ENCODE measurements at places on chromosomes 5 and 9. TPM values are rescaled to one million over a fixed set of nuclear protein-coding genes. Genes with fewer than 3 reads are reported as not detected.

DNA sequence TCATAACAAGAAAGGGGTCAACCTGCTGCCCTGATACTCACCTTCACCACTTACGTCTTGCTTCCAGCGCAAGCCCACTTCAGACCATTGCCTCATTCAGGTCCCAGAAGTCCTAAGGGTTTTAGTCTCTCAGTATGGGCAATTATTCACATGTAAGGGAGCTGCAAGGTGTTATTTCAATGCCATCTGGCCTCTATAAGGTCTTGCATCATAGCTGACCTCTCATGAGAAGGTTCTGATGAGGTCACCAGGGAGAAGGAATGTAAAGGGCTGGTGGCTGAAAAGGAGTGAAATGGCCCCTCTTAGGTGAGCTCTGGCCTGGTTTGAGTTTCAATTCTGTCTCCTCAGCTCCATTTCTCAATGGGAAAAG lies 1.5 kb upstream of the MARCHF3 start:
- no peak overlapping the region for H3K4me3 ChIP-seq
- DNase-seq = no peak
- H3K4me1 ChIP-seq = peaks cover 7% of the 10 kb centered on the region
- H3K36me3 ChIP-seq = no peaks in the 10 kb centered on the region

DNA sequence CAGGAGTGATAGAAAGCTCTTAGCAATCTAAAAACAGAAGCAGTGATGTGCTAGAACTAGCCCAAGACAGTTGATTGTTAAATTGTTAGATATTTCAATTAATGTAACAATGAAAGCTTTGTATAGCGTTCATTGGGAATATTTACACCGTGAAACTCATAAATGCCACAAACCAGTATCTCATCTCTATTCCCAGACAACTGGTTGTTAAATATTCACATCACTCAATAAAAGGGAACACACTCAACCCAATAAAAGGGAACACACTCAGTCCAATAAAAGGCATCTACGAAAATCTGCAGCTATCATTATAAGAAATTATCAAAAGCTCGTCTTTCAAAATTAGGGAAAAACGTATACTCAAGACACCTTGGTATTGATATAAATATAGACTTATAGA lies 270.9 kb downstream of the CYLC2 start:
- H3K27me3 ChIP-seq = no peaks in the 10 kb centered on the region
- H3K4me1 ChIP-seq = no peaks in the 10 kb centered on the region
- no peak for DNase-seq
- no peaks in the 10 kb centered on the region for H3K36me3 ChIP-seq
- no peak overlapping the region for H3K4me3 ChIP-seq

DNA sequence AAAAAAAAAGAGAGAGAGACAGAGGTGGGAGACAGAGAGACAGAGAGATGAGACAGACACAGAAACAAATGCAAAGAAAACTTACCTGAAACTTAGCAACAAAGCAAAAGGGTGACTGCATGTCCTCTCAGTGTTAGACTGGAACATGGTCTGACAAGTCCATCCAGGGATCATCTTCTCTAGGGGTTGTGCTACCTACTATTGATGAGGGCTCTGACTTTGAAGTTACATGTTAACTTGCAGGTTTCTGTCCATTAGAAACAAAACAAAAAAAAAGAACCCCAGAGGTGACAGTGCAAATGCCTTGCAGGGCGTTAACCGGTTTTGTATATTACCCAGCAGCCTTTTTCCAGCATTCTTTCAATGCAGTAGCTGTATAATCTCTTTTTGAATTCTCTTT lies 13.6 kb upstream of the SPARC start:
- H3K36me3 ChIP-seq = no peaks in the 10 kb centered on the region
- H3K4me1 ChIP-seq = no peaks in the 10 kb centered on the region
- DNase-seq = no peak
- H3K4me3 ChIP-seq = no peak overlapping the region

DNA sequence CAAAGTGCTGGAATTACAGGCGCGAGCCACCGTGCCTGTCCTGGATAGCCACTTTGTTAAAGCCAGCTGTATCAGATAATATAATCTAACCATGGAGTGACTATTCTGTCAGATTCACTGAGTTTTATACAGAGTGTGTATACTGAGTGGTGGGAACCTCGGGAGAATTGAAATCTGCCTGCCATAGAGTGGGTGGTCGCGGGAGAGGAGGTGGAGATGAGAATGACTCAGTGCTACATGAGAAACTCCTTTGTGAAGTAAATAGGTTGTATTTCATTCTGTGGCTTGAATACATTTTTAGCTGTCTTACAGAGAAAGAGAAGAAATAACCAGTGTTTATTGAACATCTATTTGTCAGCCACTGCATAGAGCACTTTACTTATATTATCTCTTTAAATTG lies 26.4 kb downstream of the ATP6V0E1 start:
- no peak for DNase-seq
- no peaks in the 10 kb centered on the region for H3K27me3 ChIP-seq
- no peak overlapping the region for H3K4me3 ChIP-seq
- no peak overlapping the region for H3K27ac ChIP-seq
- no peaks in the 10 kb centered on the region for H3K36me3 ChIP-seq

DNA sequence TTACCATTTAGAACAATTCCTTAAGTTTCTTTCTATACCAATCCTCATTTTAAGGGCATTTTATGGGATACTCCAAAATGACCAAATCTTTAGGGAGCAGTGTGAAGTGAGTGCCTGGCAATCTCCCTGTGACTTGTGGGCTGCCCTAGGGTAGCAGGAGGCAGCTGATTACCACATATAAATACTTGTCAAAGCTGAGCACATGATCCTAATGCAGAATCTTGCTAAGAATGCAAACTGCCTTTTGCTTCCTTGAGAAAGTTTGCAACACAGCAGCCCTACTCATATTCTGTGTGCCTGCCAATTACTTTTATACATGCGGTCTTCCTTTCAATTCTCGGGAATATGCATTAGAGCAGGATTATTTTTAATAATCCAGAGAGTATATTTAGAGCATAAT lies 18.2 kb upstream of the NREP start:
- H3K27ac ChIP-seq = no peak overlapping the region
- H3K4me1 ChIP-seq = peaks cover 11% of the 10 kb centered on the region
- no peaks in the 10 kb centered on the region for H3K27me3 ChIP-seq

GRCh38 chr9:95896580-95896979 lies 21.1 kb downstream of the ERCC6L2 start:
- H3K27me3 ChIP-seq = no peaks in the 10 kb centered on the region
- peaks cover 16% of the 10 kb centered on the region for H3K4me1 ChIP-seq
- DNase-seq = no peak
- H3K4me3 ChIP-seq = no peak overlapping the region

DNA sequence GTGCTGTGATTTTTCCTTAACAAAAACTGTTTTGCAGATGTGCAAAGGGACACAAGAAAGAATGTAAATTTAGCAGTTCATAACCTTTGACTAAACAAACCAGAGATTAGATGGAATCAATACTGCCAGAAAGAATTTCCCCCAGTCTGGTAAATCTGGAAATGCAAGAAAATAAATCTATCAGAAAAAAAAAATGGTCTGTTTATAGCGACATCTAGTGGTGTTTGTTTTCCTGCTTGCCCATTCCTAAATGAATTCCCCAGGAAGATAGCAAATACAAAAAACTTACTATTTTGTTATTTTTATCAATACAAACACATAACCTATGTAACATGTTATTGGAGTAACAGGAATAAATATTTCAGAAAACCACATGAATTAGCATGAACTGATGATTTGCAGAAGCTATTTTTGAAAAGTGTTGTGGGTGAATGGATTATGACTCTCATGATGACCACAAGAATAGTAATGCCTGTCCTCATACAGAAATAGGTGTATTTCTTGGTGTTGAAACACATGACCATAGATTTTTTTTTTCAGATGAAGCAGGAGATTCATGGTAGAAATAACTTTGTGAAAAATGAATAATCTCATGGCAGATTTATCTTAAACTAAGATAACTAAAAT lies 1703.8 kb downstream of the MAT2B start:
- H3K4me1 ChIP-seq = no peaks in the 10 kb centered on the region
- H3K27me3 ChIP-seq = no peaks in the 10 kb centered on the region
- no peak overlapping the region for H3K27ac ChIP-seq
- H3K36me3 ChIP-seq = no peaks in the 10 kb centered on the region

Gene ANKRD31
- 1.1 TPM for total RNA-seq

All from esophagus squamous epithelium (tissue), 5 donors.